ENCODE measurements at places on chromosomes 3 and 15.

DNA sequence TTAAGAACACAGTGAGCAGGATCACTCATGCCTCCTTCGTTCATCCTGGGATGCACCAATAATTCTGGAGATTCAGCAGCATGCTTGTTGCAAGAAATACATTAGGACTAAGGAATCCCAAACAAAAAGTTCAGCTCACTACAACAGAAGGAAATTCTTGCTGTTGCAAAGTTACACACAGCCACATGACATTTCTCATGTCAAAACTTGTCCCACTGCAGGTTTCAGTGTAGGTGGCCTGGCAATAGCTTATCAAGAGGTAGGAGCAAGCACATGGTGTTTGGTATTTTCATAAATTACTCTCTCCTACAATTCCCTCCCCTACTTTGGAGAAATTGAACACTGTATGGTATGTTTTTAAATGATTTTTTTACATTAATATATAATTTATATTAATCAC is 399.6 kb upstream of the EPHA3 start:
- DNase-seq: no peak

DNA sequence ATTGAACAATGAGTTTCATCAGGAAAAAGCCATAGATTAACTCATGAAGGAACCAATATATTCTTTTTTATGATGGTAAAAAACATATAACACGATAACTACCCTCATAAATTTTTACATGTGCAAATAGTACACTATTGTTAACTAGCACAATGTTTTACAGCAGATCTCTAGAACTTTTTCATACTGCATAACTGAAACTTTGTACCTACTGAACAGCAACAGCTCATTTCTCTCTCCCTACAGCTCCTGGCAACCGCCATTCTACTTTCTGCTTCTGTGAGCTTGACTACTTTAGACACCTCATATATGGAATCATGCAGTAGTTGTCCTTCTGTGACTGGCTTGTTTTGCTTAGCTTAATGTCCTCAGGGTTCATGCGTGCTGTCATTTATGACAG is 235.4 kb downstream of the NFKBIZ start:
- DNase-seq: no peak

- no peak for DNase-seq
Measured at GRCh38 chr3:46427916-46428833, 21.1 kb downstream of the CCRL2 start.

DNA sequence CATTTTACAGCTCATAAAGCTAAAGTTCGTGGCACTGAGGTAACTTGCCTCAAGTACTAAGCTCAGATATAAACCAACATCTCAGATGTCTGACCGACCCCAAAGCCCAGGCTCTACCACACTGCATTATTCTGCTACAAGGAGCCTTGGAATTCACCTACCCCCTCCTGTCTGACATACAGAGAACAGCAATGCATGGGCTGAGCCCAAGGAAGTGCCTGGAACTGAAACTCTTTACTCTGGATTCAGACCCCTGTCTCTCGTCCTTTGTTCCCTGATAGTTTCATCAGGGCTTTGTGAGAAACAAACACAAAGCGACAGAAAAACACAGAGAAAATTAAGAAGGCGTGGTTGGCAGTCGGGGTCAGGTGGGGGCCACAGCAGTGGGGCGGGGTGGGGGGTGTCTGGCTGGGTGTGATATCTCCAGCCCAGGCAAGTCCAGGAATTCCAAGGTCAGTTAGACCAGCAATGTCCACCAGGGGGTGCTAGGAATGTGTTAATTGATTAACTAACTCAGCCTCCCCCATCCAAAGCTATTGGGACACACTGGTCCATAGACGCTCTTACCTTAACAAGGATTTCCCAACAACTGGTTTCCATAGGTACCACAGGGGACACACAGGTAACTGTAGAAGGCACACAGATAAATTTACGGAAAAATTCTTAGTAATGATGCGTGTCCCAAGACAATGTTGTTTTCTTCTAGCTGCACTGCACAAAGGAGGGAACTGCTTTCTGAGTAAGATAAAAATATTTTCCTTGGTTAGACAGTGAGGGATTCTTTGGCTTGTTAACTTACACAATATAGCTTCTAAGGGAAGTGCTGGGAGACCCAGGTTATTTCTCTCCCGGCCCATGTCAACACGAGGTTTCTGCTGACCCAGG is 18.8 kb upstream of the SSUH2 start:
- no peak for DNase-seq

GRCh38 chr3:61168286-61168685 is 83.0 kb downstream of the FHIT start:
- DNase-seq: no peak

GRCh38 chr3:124491875-124492274 is 238.4 kb upstream of the UMPS start:
- DNase-seq: no peak
